ENCODE measurements at places on chromosomes 6 and 20. TPM values are rescaled to one million over a fixed set of nuclear protein-coding genes. Genes with fewer than 3 reads are reported as not detected.

DNA sequence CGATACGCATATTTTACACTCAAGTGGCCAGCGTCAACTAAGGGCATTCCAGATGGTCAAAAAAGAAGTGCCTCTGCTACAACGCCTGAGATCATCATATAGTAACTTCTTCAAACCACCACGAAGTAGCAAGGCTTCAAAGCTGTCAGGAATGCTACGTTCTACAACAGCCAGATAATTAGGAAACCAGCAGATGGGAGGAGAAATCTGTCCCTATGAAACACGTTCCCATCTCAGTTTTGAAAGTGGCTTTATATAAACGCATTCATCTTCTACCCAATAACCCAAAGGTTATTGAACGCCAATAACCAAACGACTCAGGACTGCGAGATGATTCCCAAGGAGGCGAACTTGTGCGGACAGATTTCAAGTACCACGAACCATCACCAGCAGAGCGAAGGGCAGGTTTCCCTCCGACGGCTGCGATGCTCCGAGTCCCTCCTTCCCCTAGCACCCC lies 1.2 kb downstream of the ABHD12 start:
- DNase-seq = no peak

DNA sequence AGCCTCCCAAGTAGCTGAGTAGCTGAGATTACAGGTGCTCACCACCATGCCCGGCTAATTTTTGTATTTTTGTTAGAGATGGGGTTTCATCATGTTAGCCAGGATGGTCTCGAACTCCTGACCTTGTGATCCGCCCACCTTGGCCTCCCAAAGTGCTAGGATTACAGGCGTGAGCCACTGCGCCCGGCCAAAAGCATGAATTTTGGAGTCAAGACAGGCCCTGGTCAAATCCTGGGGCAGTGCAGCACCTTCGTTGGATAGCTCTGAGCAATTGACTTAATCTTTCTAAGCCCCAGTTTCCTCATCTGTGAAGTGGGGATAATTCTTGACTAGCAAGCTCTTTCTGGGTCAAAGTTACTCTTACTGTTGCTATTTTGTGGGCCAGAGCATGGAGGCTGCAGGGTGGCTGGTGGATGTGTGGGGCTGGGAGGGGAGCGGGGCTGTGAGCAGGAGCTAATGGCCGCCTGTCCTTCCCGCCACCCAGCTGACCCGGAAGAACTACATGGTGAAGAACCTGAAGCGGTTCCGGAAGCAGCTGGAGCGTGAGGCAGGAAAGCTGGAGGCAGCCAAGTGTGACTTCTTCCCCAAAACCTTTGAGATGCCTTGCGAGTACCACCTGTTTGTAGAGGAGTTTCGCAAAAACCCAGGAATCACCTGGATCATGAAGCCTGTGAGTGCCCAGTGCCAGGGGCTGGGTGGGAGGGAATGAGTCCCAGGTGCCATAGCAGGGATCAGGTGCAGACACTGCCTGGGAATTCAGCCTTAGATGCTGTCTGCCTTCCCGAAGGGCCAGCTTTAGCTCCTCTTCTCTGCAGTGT lies 39.0 kb downstream of the TTLL9 start:
- no peak for DNase-seq

DNA sequence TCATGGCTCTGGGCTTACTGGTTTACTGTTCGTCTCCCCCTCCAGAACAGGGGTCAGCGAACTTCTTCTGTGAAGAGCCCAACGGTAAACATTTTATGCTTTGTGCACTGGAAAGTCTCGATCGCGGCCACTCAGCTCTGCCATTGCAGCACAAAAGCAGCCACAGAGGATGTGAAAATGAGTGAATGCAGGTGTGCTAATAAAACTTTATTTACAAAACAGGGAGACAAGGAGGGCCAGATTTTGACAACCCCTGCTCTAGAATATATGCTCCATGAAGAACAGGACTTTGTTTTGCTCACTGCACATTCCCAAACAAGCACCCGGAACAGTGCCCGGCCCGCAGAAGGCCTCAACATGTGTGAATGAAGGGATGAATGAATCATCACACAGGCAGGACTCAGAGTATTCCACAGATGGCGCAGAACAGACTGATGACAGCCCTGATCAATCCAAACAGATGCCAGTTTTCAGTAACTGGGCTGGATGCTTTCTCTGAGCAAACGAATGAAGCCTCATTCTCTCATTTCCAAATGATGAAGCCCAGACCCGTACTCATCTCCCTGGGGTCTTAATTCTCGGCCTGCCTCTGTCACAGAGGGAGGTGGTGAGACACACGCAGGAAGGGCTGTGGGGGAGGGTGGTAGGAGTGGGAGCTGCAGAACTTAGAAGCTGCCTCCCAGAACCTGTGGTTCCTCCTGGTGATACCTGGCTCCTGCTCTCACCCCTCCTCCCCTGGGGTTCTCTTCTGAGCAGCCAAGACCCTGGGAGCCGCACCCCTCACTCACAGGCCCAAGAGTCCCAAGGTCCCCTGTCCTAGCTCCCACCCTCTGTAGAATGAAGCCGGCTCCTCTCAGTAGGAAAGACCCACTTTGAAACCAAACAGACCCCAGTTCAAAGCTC lies 196.4 kb downstream of the PREX1 start:
- DNase-seq = no peak

GRCh38 chr6:137870308-137870644 lies 3.2 kb downstream of the TNFAIP3 start:
- DNase-seq = no peak

DNA sequence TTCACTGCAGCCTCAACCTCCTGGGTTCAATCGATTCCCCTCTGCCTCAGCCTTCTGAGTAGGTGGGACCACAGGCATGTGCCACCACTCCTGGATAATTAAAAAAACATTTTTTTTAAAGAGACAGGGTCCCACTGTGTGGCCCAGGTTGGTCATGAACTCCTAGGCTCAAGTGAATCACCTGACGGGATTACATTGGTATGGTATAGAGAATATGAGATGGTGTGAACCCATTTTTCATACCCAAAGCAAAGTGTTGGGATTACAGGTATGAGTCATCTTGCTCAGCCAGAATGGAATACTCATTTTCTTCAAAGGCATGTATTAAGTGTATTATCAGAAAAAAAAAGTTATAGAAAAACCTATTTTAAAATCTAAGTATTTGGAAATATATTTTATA lies 114.2 kb downstream of the AHI1 start:
- DNase-seq = no peak

- no peak for DNase-seq
Measured at GRCh38 chr6:152209211-152209610, 401.7 kb downstream of the ESR1 start.

The E2F1 gene
- not detected for polyA plus RNA-seq

The PPP1R3G gene
- not detected for polyA plus RNA-seq

The CYP21A2 gene
- polyA plus RNA-seq = not detected

The TRIM40 gene
- polyA plus RNA-seq = not detected

The GNMT gene
- not detected for polyA plus RNA-seq

The KHDC1L gene
- not detected for polyA plus RNA-seq

The FOXS1 gene
- polyA plus RNA-seq = not detected

The ESR1 gene
- 0.59 TPM for polyA plus RNA-seq
